ENCODE measurements at places on chromosomes 4 and X. TPM values are rescaled to one million over a fixed set of nuclear protein-coding genes. Genes with fewer than 3 reads are reported as not detected.

Gene XG
- total RNA-seq: 0.63 TPM

Gene COL4A5
- 10.8 TPM for total RNA-seq

DNA sequence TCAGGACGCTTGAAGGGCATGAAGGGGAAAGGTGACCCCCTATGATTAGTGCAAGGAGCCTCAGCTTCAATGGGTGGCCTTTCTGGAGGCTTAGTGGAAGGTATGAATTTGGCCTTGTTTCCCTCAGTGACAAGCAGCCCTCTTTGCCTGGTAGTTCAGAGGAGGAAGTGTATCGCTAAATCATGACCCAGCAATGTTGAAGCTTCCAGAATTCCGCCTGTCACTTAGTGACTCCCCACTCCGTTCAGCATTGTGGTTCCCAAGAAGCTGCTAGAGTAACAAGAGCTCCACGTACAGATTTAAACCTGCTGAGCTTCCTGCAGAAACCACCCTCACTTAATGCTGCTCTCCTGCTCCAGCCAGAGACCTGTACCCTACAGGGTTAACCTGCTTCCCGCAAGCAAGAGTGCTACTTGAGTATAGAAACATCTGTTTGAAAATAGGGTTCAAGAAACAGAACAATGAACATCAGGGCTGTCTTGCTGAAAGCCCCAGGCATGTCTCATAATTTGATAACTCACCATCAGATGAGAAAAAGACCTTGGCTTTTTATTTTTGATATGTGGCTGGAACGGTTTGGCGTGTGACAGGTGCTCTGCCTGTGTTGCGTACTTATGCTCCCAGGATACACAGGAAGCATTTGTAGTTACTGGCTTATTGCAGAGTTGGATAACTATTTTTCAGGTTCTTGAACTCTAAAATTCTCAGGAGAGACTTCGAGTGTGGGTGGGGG lies 105.2 kb downstream of the UCHL1 start:
- no peak for DNase-seq

DNA sequence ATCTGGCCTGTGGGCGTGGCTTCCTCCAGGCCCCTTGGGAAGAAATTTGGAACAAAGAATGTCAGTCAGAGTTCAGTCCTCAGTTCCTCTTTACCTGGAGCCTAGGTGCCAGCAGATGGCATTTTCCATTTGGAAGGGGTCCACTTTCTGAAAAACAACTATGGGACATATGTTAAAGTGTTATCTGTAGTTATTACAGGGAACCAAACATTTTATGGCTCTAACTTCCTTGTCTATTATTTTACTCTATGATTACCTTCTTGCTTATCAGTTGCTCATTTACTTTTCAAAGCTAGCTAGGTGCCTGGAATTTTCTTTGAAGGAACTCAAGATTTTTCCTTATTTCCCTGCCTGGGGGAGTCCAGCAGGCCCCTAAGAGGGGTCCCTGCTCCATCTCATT lies 159.8 kb upstream of the PUDP start:
- DNase-seq: no peak

DNA sequence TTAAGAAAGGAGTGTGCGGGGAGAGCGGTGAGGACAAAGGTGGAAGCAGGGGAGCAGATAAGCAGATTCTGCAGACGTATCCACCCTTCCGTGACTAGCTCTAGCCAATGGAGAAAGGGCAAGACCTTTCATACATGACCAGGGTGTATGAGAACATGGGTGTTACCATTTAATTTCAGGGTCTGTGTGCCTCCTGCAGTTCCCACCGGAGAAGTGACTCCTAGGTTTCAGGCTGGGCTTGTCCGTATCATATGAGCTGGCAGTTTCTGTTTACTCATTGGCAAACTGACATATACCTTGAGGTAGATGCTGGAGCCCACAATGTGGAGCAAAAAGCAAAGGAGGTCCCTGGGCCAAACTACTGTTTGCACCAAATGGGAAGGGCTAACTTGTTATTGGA lies 6.8 kb downstream of the RBM47 start:
- no peak for DNase-seq

All from left ventricle myocardium inferior (tissue), 1 donor.